ENCODE measurements at places on chromosomes 16 and 17.

- no peak for DNase-seq
These were observed 37.3 kb downstream of the MYO15A start for GRCh38 chr17:18145811-18146210.

DNA sequence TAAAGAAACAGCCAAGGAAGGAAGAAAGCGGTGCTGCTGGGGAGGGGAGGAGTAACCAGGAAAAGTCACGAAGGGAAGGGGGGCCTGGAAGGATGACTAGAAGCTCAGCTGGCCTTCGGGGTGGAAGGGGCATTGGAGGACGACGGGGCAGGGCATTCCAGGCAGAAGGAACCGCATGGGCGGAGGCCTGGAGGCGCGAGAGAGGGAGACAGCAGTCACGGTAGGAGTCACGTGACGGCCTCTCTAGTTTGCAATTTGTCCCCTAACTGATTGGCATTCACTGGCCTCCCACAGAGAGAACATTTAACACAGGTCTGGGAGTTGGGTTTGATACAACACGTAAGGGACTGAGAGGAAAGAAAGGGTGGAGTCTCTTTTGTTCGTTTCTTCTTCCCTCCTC lies 63.9 kb downstream of the RTN4RL1 start:
- no peak for DNase-seq

DNA sequence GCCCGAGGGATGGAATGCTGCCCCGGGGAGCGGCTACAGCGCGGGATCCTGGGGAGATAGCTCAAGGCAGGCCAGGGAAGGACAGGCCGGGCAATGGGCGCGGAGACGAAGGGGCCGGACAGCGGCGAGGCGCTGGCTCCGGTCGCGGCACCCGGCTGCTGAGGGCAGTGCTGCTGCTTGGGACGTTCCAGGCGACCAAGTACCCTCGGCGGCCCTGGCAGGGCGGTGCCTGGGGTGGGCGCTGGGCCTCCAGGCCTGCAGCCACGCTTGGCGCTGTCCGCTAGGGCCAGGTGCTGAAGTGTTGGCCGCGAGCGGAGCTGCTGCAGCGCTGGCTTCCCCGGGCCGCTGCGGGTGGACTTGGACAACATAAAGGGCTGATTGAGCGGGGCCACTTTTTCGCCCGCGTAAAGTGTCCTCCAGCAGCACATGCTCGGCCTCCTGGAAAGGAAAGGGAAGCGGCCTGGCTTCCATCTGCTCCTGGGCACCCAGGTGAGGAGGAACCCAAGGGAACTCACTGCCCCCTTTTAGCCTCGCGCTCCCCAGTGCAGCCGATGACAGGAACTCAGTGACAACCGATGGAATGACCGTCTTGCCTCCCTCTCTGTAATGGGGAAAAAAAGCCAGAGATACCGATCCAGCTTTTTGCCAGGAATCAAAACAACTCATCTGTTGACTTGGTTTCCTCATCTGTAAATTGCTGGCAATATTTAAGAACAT lies 23.7 kb downstream of the CLEC3A start:
- no peak for DNase-seq

- DNase-seq: no peak
These were observed 136.1 kb downstream of the RAB11FIP4 start for GRCh38 chr17:31527606-31528005.

GRCh38 chr16:80014241-80014939 lies 413.9 kb upstream of the MAF start:
- DNase-seq: no peak

DNA sequence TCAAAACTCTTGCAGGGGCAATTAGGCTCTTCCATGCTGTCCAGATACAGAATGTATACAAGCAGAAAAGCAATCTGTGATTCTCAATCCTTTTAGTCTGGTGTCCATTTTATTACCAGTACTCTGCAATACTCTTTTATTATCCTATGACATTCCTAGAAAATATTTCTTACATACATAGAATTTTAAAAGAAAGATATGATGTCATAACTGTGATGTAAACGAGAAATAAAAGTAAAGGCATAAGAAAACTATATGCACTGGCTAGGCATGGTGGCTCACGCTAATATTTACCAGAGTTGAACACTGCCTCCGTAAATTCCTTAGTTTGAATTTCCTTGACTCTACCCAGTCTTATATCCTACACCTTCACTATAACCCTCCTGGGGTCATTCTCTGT lies 55.0 kb downstream of the EFCAB5 start:
- DNase-seq: no peak

DNA sequence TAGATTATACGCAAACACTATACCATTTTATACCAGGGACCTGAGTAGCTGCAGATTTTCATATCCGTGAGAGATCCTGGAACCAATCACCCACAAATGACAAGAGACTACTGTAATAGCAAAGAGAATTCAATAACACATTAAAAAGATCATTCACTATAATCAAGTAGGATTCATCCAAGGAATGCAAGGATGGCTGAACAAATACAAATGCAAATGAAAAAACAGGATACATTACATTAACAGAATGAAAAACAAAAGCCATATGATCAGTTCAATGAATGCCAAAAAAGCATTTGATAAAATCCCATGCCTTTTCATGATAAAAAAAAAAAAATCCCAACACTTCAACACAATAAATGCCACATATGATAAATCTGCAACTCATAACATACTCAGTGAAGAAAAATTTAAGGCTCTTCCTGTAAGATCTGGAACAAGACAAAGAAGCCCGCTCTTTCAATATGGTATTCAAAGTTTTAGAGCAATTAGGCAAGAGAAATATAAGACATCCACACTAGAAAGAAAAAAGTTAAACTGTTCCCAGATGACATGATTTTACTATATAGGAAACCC lies 29.0 kb downstream of the N4BP1 start:
- no peak for DNase-seq

DNA sequence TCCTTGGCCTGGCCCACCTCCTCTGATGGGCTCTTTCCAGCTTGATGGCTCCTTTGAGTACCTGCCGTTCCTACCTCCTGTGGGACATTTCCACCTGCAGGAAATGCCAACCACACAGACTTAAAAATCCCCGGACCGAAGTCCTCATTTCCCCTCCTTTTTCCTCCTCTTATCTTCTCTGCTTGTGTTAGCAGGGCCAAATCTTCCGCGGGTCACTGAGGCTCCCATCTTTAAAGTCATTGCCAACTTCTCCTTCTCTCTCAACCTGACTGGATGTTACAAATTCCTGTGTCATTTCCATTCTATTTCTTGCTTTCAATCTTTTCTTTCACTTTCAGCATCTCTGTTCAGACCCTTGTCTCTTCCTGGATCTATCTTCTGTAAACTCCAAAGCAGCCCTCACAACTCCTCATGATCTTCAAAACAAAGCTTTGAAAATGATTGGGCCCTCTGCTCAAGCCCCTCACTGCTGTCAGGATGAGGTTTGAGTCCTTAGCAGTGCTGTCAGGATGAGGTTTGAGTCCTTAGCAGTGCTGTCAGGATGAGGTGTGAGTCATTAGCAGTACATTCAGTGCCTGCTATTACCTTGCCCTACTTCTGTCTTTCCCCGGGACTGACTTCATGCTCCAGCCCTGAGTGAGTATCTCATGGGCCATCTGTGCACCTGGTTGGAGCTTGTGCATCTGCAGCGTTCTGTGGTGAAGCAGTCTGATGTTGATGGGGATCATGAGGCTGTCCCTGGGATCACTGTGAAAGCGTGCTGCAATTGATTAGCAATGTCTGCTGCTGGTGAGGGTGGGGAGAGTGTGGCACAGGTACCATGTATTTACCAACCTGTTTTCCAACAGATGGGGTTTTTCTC lies 100.1 kb downstream of the IRF8 start:
- DNase-seq: no peak

GRCh38 chr16:56636616-56637413 lies 1.7 kb upstream of the MT1A start:
- DNase-seq: no peak

DNA sequence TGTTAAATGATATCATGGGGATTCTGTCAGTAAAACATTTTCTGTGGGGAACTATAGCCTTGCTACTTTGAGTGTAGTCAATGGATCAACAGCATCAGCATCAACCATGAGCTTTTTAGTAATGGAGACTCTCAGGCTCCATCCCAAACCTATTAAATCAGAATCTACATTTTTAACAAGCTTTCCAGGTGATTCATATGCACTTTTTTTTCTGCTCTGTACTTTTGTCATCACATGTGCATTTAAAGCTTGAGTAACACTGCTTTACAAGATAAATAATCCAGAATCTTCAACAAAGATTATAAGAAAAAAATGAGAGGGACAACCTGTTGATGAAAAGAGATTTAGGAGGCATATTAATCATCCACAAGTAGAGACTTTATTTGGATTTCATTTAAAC lies 23.5 kb downstream of the NUP93 start:
- no peak for DNase-seq

DNA sequence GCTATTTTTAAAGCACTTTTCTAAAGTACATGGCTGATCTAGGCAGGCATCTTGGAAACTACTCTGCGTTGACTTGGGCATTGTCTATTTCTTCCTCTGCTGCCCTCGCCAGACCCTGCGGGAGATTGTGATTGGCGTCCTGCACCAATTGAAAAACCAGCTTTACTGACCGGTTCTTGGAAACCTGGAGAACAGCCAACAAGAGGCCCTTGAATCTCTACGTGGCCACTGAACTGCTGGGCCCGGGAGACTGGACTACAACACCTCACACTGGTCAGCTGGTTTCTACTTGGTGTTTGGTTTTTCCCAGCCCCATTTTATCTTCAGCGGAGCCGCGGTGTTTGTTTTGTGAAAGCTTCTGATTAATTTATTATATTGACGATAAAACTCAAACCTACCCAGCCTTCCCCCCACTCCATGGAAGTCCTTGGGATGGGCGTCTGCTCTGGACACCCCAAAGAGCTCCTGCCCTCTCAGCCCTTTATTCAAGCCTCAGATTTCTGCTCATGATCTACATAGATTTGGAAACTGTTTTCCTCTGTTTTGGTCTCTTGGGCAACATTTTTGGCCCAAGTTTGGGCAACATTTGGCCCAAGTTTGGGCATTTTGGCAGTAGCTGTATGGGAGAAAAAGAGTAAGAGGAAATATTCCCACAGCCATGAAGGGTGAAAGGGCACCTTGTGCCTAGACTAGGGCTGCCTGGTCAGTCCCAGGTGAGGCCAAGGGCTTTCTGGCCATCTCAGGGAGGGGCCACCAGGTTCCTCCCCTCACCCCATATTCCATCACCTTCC lies 4.7 kb downstream of the MLX start:
- no peak for DNase-seq

DNA sequence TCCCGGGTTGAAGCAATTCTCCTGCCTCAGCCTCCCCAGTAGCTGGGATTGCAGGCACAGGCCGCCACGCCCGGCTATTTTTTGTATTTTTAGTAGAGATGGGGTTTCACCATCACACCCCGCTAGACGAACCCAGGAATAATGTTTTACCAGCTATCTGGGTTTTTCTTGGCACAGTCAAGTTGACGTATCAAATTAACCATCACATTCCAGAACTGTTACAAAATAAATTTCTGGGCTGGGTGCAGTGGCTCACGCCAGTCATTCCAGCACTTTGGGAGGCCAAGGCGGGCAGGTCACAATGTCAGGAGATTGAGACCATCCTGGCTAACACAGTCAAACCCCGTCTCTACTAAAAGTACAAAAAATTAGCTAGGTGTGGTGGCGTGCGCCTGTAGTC lies 501.2 kb downstream of the SHISA9 start:
- DNase-seq: no peak

DNA sequence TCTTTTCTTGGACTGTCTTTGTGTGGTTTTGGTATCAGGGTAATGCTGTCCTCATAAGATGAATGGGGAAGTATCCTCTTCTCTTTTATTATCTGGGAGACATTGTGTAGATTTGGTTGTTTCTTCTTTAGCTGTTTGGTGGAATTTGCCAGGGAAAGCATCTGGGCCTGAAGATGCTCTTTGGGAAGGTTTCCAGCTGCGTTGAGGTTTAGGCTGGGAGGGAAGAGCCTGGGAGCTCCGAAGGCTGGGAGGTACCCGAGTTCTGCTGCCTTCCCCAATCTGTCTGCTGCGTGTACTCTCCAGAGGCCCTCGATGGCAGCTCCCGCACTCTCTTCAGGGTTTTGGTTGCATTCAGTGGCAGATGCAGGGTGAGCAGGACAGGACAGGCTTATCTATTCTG lies 25.6 kb upstream of the CRISPLD2 start:
- no peak for DNase-seq

GRCh38 chr16:87845213-87845612 lies 24.1 kb downstream of the SLC7A5 start:
- no peak for DNase-seq

DNA sequence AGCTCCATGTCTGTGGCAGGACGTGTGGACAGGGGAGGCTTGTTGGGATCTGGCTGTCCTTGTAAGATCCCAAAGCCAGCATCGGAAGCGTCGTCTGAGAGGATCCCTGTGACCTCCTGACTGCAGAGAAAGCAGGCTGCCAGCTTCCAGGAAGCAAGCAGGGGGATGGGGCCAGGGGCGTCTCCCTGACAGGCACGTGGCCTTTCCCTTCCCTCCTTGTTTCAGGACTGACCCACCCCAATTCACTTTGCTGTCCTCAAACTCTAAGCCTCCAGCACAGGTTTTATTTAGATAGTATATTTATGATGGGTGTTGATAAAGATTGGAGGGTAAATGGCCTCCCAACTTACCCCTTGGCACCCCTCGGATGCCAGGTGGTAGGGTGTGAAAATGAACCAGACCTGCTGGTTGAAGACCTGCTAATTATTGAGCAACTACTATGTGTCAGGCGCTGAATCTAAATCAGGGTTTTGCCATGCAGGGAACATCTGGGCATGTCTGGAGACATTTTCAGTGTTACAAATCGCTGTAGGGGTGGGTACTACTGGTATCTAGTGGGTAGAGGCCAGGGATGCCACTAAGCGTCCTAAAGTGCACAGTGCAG lies 24.5 kb downstream of the SOCS1 start:
- no peak for DNase-seq

GRCh38 chr16:48378276-48378675 lies 6.9 kb downstream of the SIAH1 start:
- no peak for DNase-seq

DNA sequence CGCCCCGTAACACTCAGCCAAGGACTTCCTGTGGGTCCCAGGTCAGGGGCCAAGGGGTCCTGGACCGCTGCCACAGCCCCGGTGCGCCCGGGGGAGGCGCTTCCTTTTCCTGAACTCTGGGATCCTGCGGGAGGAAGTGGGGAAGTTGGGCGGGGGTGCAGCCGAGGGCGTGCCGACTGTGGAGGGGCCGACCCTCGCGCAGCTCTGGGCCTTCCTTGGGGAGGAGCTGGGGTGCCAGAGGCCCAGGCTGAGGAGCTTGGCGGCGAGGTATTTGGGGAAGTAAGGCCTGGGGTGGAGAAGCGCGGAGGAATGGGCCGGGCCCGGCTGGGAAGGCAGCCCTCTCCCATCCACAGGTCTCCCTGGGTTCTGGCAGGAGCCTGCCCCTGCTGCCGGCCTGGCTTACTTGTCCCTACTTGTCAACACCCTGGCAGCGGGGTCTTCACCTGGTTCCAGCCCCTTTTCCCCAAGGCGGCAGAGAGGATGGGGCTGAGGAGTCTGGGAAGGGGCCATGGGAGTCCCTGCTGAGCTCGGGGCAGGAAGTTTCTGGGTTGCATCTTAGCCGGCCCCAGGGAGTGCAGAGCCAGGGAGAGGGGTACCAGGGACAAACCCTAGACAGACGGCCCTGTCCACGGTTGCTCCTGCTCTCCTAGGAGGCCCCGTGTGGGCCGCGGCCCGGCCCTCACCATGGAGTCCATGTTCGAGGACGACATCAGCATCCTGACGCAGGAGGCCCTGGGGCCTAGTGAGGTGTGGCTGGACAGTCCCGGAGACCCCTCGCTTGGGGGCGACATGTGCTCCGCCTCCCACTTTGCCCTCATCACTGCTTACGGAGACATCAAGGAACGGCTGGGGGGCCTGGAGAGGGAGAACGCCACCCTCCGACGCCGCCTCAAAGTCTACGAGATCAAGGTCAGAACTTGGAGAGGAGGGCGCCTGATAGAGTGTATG lies 1.7 kb downstream of the TBKBP1 start:
- no peak for DNase-seq

GRCh38 chr17:82236142-82236971 lies 7.5 kb downstream of the SLC16A3 start:
- peak; percentile 47 for DNase-seq
